ENCODE measurements at places on chromosomes 4 and X.
A peak's percentile ranks its signal among the peaks of the same experiment; 100 is the strongest.

GRCh38 chr4:6591781-6592180 lies 16.8 kb downstream of the MAN2B2 start:
- DNase-seq: no peak

GRCh38 chrX:72236841-72237240 lies 2.0 kb downstream of the ERCC6L start:
- DNase-seq: no peak

DNA sequence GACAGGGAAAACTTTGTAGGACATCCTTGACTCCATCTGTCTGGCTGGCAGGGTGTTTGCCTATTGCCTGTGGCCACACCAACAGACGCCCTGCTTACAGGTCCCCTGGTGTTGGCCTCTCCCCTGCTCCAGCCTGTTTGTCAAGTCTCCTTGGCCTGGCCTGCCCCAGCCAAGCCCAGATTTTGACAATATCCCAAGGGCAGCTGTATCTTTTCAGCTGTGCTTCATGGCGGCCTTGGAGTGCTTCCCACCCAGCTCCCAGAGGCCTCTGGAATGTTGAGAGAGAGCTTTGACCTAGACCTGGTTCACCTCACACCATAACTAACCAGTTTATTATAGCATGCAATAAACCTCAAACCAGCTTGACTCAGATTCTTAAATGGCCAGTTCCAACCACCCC lies 204.0 kb upstream of the NHS start:
- no peak for DNase-seq

- DNase-seq: no peak
Measured at GRCh38 chr4:107823870-107824349, 822 bp upstream of the SGMS2 start.

DNA sequence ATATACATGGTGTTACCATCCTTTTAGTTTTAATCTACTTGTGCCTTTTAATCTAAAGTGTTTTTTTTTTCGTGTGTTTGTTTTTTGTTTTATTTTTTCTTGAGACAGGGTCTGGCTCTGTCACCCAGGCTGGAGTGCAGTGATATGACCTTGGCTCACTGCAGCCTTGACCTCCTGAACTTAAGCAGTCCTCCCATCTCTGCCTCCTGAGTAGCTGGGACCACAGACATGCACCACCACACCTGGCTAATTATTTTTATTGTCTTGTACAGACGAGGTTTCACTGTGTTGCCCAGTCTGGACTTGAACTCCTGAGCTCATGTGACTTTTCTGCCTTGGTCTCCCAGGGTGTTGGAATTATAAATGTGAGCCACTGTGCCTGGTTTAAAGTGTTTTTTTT lies 33.1 kb downstream of the BMP2K start:
- no peak for DNase-seq

GRCh38 chrX:42536286-42536685 lies 241.7 kb downstream of the PPP1R2C start:
- DNase-seq: no peak

GRCh38 chr4:52049266-52049665 lies 1.8 kb upstream of the SPATA18 start:
- no peak for DNase-seq

- DNase-seq: no peak
Measured at GRCh38 chrX:124341396-124342132, 4.8 kb upstream of the SH2D1A start.

- DNase-seq: no peak
Measured at GRCh38 chrX:30065226-30065625, 150.1 kb upstream of the MAGEB2 start.

DNA sequence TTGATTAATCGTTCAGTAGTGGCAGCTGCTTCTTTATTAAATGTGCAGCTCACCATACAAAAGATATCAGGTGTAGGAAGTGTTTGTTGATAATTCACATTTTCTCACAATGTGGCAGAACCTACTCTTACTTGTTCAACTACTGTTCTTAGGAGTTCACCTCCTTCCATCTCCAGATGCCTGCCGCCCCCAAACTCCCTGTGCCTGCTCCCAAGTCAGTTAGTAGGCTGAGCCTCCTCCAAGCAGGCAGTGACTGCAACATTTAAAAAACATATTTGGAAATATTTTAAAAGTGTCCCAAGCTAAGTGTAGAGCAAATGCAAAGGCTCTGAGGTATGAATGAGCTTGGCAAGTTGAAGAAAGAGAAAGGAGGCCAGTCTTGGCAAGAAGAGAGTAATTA lies 100.2 kb downstream of the AFF2 start:
- DNase-seq: no peak

- peak; percentile 4 for DNase-seq
Measured at GRCh38 chr4:87007528-87008446, 73.0 kb downstream of the AFF1 start.

DNA sequence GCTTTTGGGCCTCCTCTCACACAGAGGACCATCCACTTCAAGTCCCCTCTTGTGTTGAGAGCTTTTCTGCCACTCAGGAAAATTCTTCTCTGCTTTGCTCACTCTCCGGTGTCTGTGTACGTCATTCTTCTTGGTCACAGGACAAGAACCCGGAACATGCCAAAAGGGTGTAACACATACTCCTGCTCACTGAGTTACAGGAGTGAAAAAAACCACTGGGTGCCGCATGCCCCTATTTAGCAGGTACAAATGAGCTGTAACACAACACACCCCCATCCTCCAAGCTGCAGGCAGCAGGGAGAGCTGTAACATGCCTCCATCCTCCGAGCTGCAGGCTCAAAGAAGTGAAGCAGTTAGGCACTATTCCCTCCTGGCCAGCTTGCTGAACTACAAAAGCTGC lies 13.0 kb upstream of the CXCL2 start:
- no peak for DNase-seq

GRCh38 chr4:1250921-1251772 lies 2.2 kb upstream of the CTBP1 start:
- no peak for DNase-seq

DNA sequence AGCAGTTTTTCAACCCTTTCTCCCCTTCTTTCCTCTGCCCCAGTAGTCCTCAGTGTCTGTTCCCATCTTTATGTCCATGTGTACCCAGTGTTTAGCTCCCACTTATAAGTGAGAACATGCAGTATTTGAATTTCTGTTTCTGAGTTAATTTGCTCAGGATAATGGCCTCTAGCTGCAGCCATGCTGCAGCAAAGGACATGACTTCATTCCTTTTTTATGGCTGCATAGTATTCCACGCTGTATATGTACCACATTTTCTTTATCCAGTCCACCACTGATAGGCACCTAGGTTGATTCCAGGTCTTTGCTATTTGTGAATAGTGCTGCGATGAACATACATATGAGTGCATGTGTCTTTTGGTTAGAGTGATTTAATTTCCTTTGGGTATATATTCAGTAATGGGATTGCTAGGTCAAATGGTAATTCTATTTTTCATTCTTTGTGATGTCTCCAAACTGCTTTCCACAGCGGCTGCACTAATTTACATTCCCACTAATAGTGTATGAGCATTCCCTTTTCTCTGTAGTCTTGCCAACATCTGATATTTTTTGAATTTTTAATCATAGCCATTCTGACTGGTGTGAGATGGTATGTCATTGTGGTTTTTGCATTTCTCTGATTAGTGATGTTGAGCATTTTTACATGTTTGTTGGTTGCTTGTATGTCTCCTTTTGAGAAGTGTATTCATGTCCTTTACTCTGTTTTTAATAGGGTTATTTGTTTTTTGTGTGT lies 54.6 kb upstream of the ANK2 start:
- DNase-seq: no peak

DNA sequence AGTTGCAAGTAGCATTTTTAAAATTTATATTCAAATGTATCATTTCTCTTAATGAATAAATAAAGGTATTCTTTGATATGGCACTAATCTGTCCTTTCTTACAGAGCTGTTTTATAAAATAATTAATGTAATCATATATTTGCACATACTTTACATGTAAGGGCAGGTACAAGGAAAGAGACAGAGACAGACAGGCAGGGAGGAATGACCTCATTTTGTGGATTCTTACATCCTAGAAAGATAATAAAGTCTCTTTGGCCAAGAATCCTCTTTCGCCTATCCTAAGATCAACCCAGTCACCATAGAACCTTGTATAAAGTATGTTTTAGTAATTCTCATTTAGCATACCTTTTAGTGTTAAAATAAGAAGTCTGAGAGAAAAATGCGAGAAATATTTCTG lies 98.5 kb upstream of the CTSO start:
- DNase-seq: no peak

DNA sequence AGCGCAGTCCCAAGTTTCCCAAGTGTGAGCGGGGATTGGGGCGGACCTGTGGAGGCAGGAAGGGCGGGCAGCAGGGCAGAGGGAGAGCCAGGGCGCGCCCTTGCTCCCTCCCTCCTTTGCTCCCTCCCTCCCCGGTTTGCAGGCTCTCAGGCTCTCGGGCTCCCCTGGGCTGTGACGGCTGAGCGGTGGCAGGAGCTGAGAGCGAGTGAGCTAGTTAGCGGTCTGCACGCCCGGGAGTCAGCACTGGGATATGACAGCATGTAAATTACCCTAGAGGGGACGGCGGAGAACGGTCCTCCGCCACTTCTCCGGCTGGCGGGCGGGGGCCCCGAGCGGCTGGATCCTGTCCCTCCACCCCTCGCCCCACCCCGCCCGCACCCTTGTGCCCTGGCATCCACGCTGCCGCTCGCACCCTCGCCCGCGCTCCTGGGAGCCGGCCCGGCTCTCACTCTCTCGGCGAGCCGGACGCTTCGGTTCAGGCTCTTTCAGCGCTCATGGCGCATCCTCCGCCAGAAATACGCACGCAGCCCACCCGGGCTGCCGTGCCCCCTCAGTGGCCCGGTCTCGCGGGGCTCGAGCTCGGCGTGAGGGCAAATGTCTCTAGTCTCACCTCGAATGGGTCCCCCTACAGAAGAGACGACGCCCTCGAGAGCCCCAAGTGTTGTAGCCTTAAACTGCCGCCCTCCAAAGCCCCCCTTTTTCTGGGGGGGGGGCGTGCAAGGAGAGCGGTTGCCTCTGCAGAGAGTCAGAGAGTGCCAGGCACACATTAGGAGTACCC lies at the start of gene TSC22D3:
TSS of gene TSC22D3 (minus strand) at position 54 of the 778 bp plus-strand sequence. CDS start 368 bp downstream, outside the sequence.
- DNase-seq: peak; percentile 5

DNA sequence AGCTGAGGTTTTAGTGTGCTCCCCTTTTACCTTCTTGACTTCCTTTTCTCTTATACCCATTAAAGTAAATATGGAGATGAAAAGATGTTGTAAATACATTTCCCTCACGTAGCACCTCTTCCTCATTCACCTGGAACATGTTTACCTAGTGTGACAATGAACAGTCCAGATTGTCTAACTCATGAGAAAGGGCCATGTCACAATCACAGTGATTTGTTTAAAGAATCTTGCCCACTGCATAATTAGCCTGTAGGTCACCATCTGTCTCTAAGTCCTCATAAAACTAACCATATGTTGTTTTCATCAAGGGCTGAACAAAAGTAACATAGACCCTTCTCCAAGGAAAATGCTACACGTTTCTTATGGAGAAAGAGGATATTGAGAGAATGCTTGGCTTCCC lies 85.7 kb downstream of the TSPAN5 start:
- DNase-seq: no peak

- no peak for DNase-seq
Measured at GRCh38 chr4:150501009-150501727, 80.8 kb upstream of the MAB21L2 start.

GRCh38 chrX:16559206-16559619 lies 90.7 kb upstream of the S100G start:
- no peak for DNase-seq

DNA sequence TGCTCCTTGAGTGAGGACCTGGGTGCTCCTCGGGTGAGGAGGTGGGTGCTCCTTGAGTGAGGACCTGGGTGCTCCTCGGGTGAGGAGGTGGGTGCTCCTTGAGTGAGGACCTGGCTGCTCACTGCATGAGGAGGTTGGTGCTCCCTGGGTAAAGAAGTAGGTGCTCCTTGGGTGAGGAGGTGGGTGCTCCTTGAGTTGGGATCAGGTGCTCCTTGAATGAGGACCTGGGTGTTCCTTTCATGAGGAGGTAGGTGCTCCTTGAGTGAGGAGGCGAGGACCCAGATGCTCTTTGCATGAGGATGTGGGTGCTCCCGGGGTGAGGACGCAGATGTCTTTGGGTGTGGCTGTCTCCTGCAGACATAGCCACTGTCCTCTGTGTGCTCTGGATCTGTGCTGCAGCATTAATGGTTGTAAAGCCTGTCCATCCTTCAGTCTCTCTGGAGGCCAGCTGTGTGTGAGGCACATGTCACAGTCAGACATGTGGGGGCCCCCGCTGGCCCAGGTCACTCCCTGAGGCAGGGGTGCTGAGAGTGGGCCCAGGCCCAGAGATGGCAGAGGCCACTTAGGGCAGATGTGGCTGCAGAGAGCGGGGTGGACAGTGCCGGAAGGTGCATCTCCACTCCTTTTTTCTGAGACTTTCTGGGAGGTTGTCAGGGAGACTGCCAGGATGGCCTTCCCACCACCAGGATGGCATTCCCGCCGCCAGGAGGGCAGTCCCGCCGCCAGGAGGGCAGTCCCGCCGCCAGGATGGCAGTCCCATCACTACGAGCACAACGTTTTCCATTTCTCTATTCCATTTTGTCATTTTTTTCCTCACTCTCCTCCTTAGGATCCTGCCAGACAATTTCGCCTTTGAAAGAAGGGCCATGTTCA lies 101.8 kb downstream of the HMX1 start:
- DNase-seq: no peak

- no peak for DNase-seq
Measured at GRCh38 chrX:348461-349117, 30.0 kb upstream of the GTPBP6 start.

GRCh38 chrX:40108959-40109287 lies 11.2 kb upstream of the BCOR start:
- DNase-seq: no peak

- DNase-seq: no peak
Measured at GRCh38 chr4:137125011-137125410, 407.3 kb downstream of the PCDH18 start.

- DNase-seq: no peak
Measured at GRCh38 chrX:9789555-9789954, 3.3 kb downstream of the SHROOM2 start.

- no peak for DNase-seq
Measured at GRCh38 chr4:7897811-7898210, 41.9 kb downstream of the AFAP1 start.

DNA sequence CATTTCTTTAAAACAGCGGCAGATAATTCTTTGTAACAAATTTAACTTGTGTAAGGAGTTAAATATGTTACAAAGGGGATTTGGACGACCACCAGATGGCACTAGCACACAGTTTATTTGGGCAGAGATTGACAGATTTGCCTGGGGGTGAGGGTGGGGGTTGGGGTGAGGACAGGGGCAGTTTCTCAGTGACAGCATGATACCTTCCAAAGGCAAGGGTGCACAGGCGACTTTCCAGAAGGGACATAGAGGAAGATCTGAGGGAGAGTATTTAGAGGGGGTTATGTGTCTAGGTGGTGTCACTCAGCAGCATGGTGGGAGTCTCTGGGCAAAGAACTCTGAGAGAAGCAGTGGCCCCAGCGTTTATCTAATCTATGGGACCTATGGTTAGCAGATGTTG lies 9.6 kb upstream of the TMA16 start:
- peak; percentile 24 for DNase-seq

- no peak for DNase-seq
Measured at GRCh38 chr4:31748382-31748781, 1028.2 kb downstream of the PCDH7 start.

All from activated CD4-positive, CD25-positive, alpha-beta regulatory T cell (primary cell).